Ascending aorta (tissue), 2 donors: ENCODE measurements at places on chromosomes 3 and 15.

- no peak for DNase-seq
Observed at GRCh38 chr15:45703670-45704328, 69.0 kb downstream of the SQOR start.

GRCh38 chr3:81920816-81921215, 159.4 kb upstream of the GBE1 start:
- DNase-seq: no peak

- DNase-seq: no peak
Observed at GRCh38 chr3:46970391-46971091, 6.0 kb downstream of the CCDC12 start.

GRCh38 chr15:53360881-53361280, 398.6 kb downstream of the WDR72 start:
- no peak for DNase-seq

GRCh38 chr3:6095006-6095405, 765.9 kb upstream of the GRM7 start:
- DNase-seq: no peak

- DNase-seq: no peak
Observed at GRCh38 chr3:9553021-9553947, at the start of gene LHFPL4. Gene LHFPL4 (minus strand): TSS chr3:9553822. CDS start chr3:9552679, 1,143 bp downstream.

GRCh38 chr3:143672396-143673165, 175.7 kb downstream of the SLC9A9 start:
- no peak for DNase-seq

GRCh38 chr3:52205727-52206372, 7.9 kb downstream of the ALAS1 start:
- DNase-seq: no peak

DNA sequence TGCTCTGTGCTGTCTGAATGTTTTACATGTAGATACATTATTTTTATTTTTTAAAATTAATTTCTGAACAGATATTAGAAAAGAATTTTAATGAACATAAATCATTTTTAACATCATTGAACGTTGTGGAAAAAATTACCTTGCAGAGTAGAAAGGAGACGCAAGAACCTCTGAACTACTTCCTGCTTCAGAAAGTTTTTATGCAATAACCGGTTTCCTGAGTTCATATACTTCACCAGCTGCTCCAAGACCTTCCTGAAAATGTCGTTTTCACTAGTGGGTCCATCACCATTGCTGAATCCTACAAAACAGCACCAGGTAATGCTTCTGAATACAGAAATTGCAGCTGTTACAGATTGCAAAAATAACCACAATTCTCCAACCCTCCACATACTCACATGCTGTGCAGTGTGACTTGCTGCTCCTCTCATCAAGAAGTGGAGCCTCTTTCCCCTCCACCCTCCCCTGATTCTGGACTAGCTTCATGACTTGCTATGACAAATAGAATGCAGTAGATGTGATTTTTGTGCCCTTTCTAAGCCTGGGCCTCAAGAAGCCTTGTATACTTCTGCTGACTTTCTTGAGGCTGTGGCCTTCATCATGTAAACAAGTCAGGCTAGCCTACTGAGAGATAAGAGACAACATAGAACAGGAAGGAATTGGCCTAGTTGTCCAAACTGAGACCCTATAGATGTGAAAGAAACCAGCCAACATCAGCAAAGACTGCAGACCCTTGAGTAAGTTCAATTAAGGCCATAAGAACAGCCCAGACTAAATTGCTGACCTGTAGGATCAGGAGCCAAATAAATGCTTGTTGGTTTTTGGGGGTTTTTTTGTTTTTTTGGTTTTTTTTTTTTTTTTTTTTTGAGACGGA, 80.4 kb downstream of the TRANK1 start:
- DNase-seq: no peak

DNA sequence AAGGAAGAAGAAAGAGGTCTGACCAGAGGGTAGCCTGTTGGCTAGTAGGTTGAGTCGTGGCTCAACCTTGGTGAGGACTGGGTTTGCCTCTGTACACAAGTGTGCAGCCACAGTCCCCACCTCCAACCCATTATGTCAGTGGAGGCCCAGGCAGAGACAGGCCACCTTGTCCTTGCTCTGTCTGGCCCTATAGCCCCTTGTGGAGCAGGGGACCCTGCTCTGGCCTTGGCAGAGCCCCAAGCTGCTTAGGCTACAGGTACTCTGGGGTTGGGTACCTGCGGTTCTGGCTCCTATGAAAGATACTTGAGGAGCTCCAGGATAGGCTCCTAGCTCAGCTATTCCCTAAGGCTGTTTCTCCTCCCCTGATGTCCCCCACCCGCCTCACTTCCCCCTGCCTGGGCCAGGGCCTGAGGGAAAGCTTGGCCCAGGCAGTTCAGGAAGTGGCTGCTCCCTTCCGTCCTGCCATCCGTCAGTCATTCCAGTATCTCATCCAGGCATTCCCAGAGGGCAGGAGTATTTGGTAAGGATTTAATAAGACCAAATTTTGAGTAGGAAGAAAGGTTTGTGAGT, 44.0 kb downstream of the FGD5 start:
- DNase-seq: no peak

GRCh38 chr3:31979001-31979697, 1.9 kb downstream of the OSBPL10 start:
- no peak for DNase-seq

DNA sequence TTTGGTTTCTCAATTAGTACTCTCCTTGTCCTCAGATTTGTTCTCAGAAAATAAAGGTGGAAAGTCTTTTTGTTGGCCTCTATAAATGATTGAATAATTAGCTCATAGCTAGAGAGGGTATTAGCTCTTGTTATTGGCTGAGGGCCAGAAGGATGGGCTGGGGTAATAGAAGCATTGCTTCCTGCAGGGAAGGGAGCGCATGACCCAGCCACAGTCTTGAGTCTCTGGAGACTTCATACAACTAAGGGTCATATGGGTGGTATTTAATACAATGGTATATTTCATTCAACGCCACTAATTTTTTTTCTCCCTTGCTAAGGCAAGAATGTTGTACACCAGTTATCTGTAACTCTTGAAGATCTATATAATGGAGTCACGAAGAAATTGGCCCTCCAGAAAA, 8.4 kb downstream of the DNAJA4 start:
- no peak for DNase-seq

- no peak for DNase-seq
Observed at GRCh38 chr3:51146781-51147180, 238.3 kb upstream of the MANF start.

- DNase-seq: no peak
Observed at GRCh38 chr3:12947504-12948369, 106.4 kb upstream of the RPL32 start.

- DNase-seq: no peak
Observed at GRCh38 chr15:83555383-83555782, 98.5 kb upstream of the ADAMTSL3 start.

DNA sequence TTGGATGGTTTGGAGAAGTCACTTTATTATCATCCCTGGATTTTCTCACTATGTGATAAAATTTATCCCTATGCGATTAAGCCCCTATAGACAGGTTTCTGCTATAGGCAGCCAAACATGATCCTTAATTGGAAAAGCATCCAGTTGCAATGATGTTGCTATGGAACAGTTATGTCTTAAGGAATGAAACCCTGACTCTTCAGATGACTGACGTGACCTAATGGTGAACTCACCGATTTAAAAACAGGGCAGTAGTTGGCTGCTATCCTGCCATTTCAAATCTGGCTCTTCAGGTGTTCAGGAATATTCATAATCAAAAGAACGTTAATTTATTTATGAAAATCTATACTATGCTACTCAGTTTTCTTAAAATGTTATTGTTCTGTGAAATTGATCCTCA, 106.8 kb upstream of the ROBO1 start:
- DNase-seq: no peak

GRCh38 chr3:66276705-66277274, 56.0 kb downstream of the SLC25A26 start:
- no peak for DNase-seq

DNA sequence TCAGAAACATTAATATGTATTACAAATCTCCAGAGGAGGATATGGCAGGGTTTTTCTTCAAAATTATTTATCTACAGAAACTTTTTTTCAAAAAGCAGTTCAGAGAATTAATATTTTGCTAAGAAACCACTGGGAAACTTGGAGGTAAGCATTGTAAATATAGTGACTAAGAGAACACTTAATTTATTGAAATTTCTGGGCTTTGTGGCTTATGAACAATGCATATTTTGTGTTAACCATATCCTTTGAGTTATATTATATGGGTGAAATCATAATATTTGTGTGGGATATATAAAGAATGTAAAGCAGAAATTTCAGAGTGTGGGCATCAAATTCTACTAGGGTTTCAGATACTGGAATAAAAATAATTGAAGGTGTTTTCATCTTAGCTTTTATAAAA, 1059.2 kb downstream of the ZPLD1 start:
- DNase-seq: no peak
